ENCODE measurements at places on chromosomes 3 and 15. TPM values are rescaled to one million over a fixed set of nuclear protein-coding genes. Genes with fewer than 3 reads are reported as not detected.
A peak's percentile ranks its signal among the peaks of the same experiment; 100 is the strongest.

GRCh38 chr3:149615731-149616221, 42.0 kb downstream of the WWTR1 start:
- no peak for DNase-seq

DNA sequence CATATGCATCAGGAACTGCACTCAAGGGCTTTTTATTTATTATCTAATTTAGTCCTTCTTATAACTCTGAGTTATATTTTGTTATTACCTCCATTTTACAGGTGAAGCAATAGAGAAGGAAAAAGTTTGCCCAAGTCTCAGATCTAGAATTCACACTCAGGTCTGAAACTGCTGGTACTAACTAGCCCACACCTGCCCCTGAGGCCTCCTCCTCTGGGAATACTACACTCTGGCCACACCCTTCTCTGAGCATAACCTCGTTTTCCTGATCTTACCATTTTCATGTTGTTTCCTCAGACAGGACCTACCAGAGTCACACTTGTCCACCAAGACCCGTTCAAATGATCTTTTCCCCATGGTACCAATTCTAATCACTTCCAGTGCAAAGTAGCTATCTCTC, 94.1 kb upstream of the CHRM5 start:
- no peak for DNase-seq

DNA sequence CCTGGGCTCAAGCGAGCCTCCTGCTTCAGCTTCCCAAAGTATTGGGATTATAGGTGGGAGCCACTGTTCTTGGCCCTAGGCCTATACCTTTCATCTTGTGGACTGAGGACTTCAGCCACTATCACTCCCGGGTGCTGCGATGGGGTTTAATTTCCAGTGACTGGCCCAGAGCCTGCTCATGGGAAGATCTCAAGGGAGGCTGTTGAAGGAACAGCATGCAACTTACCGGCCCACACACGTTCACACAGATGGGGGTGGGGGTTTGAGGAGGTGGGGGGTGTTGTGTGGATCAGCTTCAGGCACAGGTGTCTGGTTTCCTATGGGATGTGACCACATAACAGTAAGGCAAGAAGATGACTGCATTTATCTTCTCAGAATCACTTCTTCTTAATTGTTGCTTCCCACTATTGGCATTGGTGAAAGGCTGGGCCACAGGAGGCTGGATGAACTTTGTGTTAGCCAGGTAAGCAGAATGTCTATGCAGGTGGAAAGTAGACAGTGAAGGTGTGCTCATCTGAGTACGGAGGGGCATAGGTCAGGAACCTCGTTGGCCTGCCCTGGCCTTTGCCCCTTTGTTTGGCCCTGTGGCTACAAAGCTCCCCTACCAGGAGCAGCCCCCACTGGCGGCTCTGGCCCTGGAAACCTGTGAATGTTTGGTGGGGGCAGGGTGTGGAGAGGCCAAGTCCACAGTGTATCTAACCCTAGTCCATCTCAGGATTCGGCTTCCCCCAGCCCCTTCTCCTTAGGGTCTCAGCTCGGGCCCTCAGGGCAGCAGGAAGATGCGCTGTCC, 1.4 kb upstream of the APBA2 start:
- peak; percentile 5 for DNase-seq

DNA sequence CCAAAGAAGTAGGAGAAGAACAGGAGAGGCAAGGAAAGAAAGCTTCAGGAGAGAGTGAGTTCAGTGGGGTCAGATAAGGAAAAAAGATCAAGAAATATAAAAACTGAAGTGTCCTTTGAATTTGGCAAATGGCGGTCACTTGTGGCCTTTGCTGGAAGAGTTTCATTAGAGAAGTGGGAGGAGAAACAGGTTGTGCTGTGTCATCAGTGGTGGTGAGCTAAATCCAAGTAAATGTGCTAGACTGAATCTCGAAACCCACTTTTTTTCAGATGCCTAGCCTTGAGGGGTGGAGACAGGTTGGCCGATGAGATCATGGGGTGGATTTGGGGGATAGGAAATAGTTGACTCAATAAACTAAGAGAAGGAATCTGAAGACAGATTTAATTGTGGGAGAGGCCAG, 43.7 kb downstream of the CHRD start:
- no peak for DNase-seq

GRCh38 chr15:70580286-70580685, 183.1 kb downstream of the UACA start:
- DNase-seq: no peak

The CLDN11 gene
- 2.2 TPM for polyA plus RNA-seq

- DNase-seq: no peak
Observed at GRCh38 chr15:48540756-48541155, 104.8 kb downstream of the FBN1 start.

DNA sequence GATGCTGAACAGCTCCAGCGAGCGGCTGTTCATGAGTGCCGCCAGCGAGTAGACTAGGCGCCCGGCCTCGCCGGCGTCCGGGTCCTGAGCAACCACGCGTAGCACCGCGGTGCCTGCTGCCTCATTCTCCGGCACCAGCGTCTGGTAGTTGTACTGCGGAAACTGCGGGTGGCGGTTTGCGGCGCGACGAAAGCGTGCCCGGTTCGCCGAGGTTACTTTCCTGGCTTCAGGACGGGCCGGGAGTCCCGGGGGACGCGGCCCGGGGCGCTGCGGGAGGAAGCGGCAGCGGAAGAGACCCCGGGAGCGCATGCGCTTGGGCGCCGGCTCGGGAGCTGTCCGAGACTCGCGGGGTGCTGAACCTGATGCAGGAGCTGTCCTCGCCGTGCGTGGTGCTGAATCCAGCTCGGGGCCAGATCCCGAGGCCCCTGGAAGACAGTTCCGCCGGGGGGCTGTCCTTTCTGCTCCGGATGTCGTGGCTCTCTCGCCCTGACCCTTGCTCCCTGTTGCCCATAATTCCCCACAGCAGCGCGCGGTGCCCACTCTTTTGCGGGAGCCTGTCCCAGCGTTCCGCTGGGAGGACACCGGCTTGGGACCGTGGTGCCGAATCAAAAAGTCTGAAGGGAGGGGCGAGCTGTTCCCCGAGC, 1.1 kb downstream of the CELSR3 start:
- peak; percentile 63 for DNase-seq

- no peak for DNase-seq
Observed at GRCh38 chr3:39196671-39197356, 4.4 kb upstream of the XIRP1 start.

DNA sequence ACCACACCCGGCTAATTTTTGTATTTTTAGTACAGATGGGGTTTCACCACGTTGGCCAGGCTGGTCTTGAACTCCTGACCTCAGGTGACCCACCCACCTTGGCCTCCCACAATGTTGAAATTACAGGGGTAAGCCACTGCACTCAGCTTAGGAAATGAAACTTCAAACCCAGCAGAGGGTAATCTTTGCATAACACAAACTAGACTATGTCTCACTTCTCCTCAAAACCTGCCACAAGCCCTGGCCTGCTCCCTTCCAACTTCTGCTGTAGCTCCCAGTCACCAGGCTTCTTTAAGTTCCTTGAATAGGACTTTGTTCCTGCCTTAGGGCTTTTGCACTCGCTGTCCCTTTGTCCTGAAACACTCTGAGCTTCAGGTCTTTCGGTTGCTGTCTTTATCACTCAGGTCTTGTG, 39.2 kb upstream of the SEMA4B start:
- DNase-seq: no peak

The PPM1L gene
- polyA plus RNA-seq: 14.9 TPM

The NR1I2 gene
- not detected for polyA plus RNA-seq

The COX5A gene
- 1,480 TPM for polyA plus RNA-seq

GRCh38 chr15:98727115-98728040, 79.0 kb downstream of the IGF1R start:
- peak; percentile 93 for DNase-seq

All from heart left ventricle (tissue), 16 donors.